ENCODE measurements at places on chromosomes 7 and 10.

GRCh38 chr10:36173364-36173763 is 531.3 kb upstream of the FZD8 start:
- no peaks in the 10 kb centered on the region for H3K27me3 ChIP-seq
- H3K27ac ChIP-seq = no peak overlapping the region
- no peak for DNase-seq
- H3K4me1 ChIP-seq = peaks cover 16% of the 10 kb centered on the region
- H3K4me3 ChIP-seq = no peak overlapping the region
- H3K36me3 ChIP-seq = no peaks in the 10 kb centered on the region

GRCh38 chr10:72323771-72324191 is 30.9 kb downstream of the DNAJB12 start:
- no peak overlapping the region for H3K4me3 ChIP-seq
- DNase-seq = no peak
- peaks cover 73% of the 10 kb centered on the region for H3K4me1 ChIP-seq
- no peaks in the 10 kb centered on the region for H3K27me3 ChIP-seq
- H3K36me3 ChIP-seq = no peaks in the 10 kb centered on the region

DNA sequence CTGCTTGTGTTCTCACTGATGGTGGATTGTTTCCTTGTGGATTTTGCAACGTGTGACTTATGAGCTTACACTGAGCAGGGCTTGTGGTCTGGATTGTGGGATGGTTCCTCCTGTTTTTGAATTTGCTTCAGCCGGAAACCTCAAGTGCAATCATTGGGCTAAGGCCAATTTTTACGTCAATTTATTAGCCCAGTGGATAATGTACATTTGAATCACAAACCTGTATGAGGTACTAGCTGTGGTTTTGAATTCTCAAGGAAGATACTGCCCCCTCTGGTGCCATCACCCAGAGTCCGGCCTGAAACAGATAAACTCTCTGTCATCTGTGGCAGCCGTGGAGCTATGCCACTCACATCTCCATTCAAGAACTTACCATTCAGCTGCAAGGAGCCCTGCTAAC is 7.3 kb upstream of the ZNF777 start:
- no peaks in the 10 kb centered on the region for H3K27me3 ChIP-seq
- no peaks in the 10 kb centered on the region for H3K4me1 ChIP-seq
- no peak overlapping the region for H3K4me3 ChIP-seq
- H3K27ac ChIP-seq = no peak overlapping the region

DNA sequence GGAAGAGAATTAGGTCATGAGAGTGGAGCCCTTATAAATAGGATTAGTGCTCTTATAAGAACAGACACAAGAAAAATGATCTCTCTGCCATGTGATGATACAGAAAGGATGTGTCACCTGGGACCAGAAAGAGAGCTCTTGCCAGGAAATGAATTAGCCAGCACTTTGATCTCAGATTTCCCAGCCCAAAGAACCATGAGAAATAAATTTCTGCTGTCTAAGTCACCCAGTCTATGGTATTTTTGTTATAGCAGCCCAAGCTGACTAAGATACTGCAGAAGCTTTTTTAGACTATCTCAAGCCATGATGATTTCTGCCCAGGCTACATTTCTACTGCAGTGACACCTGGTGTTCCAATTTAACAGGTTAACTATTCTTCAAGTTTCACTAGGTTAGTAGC is 84.8 kb downstream of the RSU1 start:
- DNase-seq = no peak
- H3K27me3 ChIP-seq = no peaks in the 10 kb centered on the region
- H3K4me3 ChIP-seq = no peak overlapping the region
- no peaks in the 10 kb centered on the region for H3K4me1 ChIP-seq

GRCh38 chr10:128296253-128297007 is 170.2 kb upstream of the MKI67 start:
- no peak for DNase-seq
- H3K27me3 ChIP-seq = peaks cover 6% of the 10 kb centered on the region
- H3K36me3 ChIP-seq = no peaks in the 10 kb centered on the region
- no peak overlapping the region for H3K4me3 ChIP-seq

Data from suprapubic skin (tissue), 4 donors.